Stimulated activated CD4-positive, alpha-beta T cell treated with anti-CD3 and anti-CD28 coated beads, Interleukin-2, amount 100 ng/mL, for 48 hours (primary cell): ENCODE measurements at places on chromosomes 3 and 15.

DNA sequence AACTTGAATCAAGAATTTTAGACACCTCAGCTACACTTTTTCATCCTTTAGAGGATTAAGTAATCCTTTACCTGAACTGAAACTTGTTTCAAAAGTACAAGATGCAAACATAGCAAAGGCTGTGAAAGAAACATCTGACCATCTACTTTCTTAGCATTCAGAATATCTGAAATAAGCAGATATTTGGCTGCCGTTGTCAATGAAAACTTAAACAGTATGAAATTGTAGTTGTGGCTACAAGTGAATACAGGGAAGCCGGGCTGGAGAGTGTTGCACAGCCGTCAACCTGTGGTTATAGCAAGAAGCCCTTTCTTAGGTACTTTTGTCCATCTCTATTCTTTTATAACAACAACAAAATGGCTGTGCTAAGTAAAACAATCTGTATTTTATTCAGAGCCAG, 6.9 kb upstream of the CX3CR1 start:
- no peak for DNase-seq

DNA sequence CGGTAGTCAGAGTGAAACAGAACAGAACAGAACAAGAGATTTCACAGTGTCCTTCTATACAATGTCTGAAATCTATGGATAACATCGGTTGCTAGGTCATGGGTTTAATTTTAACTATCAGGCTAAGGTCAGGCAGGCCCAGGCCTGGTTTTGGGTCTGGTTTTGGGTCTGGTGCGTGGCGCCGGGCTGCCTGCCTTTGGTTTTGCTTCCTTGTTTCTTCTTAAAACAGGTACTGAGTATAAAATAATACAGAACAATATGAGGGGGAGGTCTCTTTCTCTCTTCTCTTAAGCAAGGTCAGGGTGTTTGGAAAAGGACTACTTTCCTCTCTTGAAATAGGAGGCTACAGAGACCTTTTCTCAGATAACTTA, 1.4 kb downstream of the AEN start:
- DNase-seq, result no peak

DNA sequence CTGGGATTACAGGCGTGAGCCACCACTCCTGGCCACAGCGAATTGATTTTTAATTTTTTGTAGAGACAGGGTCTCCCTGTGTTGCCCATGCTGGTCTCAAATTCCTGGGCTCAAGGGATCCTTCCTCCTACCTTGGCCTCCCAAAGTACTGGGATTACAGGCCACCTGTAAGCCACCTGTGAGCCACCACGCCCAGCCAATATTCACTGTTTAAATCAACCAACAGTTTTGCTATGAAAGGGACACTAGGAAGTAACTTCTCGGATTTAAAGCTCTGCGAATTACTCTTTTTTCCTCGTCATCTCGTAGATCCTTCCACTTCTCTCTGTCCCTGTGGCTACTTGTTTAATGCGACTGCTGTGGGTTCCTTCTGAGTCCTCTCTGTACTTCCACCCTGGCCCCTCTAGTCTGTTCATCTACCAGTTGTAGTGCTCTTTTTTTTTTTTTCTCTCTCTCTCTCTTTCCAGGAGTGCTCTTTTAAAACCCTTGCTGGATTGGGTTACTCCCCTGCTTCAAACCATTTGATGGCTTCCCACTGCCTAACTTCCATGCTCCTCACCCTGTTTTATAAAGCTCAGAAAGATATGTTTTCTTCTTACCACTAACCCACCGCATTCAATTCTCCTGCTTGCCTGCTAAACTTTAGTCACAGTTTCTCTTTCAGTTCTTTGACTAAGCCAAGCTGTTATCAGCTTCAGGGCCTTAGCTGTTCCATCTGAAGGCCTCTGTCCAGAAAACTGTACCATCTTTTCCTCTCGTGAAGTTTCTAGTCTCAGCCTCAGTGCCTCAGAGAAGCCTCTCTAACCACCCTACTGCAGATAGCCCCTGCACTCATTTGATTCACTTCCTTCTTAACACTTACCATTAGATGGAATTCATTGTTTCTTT, 12.4 kb downstream of the RTF1 start:
- DNase-seq, result no peak

- DNase-seq, result no peak
These were observed 326.1 kb downstream of the SATB1 start for GRCh38 chr3:18098960-18099587.

DNA sequence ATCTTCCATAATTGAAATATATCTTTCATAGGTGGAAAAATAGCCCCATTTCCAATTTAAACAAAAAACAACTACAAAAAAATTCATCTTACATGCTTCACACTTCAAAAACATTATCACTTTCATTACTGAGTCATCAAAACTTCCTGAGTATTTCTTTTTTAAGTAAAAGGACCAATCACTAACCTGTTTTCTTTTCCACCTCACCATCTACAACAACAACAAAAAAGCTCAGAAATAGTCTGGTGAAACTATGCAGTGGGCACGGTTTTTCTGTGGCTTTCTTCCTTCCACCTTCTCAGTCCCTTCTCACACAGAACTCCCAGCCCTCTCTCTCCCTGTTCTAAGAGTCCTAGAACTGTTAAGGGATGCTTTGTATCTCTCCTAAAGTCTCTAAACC, 20.3 kb upstream of the TNIK start:
- DNase-seq, result no peak
